ENCODE measurements at places on chromosomes 16 and 17.

GRCh38 chr17:75404731-75405364, 630 bp downstream of the GRB2 start:
- DNase-seq, result peak; percentile 45

DNA sequence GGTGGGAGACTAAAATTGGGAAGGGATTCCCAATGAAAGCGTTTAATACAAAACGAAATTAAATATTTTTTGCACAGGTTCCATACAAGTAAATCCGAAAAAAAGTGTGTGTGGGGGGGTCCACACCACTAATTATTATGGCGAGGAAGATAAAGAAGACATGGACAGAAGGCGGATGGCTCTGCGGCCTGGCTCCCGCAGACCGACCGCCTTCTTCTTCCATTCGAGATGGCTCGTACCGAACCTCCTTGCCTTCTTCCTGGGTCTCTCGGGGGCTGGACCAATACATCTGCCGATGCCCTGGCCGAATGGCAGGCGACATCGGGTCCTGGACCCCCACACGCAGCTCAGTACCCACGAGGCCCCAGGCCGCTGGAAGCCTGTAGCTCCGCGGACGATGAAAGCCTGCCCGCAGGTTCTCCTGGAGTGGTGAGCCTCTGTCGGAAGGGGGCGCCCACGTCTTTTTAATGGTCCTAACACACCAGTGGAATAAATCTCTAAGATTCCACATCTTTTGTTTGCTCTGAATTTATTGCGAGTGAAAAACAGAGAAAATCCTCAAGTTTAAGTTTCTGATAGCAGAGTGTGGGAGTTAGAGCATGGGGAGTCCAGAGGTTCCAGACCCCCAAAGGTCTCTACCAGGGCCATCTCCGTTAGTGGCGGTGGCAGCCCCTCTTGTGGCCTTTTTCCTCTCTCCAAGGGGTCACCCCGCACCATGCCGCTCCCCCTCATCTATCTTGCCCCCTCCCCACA, 1.4 kb downstream of the PRAC2 start:
- DNase-seq, result peak; percentile 48

DNA sequence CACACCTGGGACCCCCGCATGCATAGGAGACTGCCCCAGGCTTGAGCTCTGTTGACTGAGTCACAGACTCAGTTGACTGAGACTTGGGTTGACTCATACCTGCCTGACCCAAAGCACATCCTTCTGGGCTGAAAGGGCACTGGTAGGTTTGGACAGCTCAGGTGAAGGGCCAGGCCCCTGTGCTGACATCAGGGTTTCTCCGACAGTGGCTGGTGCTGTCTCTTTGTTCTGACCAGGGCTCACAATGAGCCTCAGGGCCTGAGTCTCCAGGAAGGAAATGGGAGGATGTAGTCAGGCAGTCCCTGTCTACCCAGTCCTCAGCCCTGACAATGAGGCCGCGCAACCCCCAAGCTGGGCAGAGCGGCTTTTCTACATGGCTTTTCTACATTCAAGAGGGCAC, 6.5 kb downstream of the SPNS2 start:
- no peak for DNase-seq

DNA sequence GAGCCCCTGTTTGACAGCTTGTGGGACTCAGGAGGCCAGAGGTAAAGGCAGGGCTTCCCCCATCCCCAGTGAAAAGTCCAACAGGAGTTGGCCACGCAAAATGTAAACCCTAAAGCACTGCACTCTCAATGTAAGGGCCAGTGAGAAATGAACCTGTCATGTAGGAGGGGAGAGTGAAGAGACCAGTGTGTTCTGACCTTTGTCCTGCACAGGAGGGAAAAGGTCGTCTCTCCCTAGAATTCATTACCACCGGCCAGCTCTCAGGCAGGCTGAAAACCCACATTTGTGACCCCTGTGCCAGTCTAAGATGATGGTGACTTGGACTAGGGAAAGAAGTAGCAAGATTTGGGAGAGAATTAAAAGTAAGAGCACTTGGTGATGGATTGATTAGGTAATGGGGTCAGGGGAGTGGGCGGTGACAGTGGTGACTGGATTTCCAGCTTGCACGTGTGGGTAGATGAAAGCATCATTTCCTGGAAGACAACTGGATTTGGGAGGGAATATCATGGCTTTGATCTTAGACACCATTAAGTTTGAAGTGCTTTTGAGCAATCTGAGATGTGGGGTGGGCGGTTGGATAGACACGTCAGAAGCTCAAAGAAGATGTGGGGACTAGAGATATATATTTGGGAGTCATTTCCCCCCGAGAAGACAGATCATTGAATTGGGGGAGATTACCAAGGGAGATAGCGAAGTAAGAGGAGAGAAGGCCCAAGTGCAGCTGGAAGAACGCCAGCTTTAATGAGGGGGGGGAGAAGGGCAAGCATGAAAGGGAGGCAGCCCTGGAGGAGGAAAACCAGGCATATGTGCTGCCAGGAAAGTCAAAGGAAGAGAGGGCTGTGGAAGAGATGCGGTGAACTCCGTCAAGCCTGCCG, 119.5 kb downstream of the NTN1 start:
- DNase-seq, result no peak

- peak; percentile 33 for DNase-seq
Measured at GRCh38 chr17:21001813-21002221, 41.0 kb downstream of the USP22 start.

DNA sequence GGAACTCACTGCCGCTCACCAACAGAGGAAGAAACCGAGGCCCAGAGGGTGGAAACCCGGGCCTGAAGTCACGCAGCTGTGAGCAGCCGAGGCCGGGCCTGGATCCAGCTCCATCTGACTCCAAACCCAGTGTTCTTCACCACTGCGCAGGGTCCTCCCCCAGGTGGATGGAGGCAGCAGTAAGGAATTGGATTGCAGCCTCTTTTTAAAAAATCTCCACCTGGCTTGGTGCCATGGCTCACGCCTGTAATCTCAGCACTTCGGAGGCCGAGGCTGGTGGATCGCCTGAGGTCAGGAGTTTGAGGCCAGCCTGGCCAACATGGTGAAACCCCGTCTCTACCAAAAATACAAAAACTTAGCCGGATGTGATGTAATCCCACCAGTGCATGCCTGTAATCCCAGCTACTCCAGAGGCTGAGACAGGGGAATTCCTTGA, 177.2 kb downstream of the FOXL1 start:
- DNase-seq, result no peak
